ENCODE measurements at places on chromosomes 11 and 22. TPM values are rescaled to one million over a fixed set of nuclear protein-coding genes. Genes with fewer than 3 reads are reported as not detected.

Gene SLC22A9
- total RNA-seq: not detected

Gene ANKRD13D
- 78.7 TPM for total RNA-seq

Gene ZBTB16
- total RNA-seq: 10.1 TPM

DNA sequence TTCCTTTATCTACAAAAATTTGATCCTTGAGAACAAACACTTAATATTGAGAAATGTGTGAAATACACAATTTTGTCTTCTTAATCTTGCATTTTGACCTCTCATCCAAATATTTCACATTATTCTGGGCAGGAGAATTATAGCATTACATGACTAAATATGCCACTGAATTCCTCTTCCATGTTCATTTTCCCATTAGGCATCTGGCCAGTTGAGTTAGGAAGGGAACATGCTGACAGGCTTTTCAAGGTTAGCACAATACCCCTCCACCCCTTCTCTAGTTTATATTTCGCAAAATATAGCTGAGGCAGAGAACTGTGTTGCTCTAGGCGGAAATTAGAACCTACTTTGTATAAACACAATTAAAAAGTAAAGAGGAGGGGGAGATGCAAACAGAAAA is 271.7 kb upstream of the ZC3H12C start:
- no peak overlapping the region for H3K27ac ChIP-seq
- DNase-seq: no peak
- no peaks in the 10 kb centered on the region for H3K36me3 ChIP-seq
- H3K27me3 ChIP-seq: peaks cover 2% of the 10 kb centered on the region
- H3K4me3 ChIP-seq: no peak overlapping the region
- peaks cover 4% of the 10 kb centered on the region for H3K4me1 ChIP-seq

- peaks cover 11% of the 10 kb centered on the region for H3K4me1 ChIP-seq
- no peak for DNase-seq
- no peak overlapping the region for H3K27ac ChIP-seq
- H3K36me3 ChIP-seq: peaks cover 5% of the 10 kb centered on the region
- no peaks in the 10 kb centered on the region for H3K27me3 ChIP-seq
- H3K4me3 ChIP-seq: no peak overlapping the region
These were observed 7.6 kb downstream of the LRRC51 start for GRCh38 chr11:72088076-72088808.

GRCh38 chr11:1163911-1164735 is 6.4 kb downstream of the MUC5AC start:
- H3K27ac ChIP-seq: no peak overlapping the region
- H3K4me1 ChIP-seq: no peaks in the 10 kb centered on the region
- DNase-seq: no peak
- no peak overlapping the region for H3K4me3 ChIP-seq
- no peaks in the 10 kb centered on the region for H3K27me3 ChIP-seq

GRCh38 chr11:110160016-110160415 is 66.8 kb downstream of the ZC3H12C start:
- no peaks in the 10 kb centered on the region for H3K36me3 ChIP-seq
- no peak overlapping the region for H3K27ac ChIP-seq
- no peak overlapping the region for H3K4me3 ChIP-seq
- H3K27me3 ChIP-seq: no peaks in the 10 kb centered on the region
- DNase-seq: no peak
- no peaks in the 10 kb centered on the region for H3K4me1 ChIP-seq

DNA sequence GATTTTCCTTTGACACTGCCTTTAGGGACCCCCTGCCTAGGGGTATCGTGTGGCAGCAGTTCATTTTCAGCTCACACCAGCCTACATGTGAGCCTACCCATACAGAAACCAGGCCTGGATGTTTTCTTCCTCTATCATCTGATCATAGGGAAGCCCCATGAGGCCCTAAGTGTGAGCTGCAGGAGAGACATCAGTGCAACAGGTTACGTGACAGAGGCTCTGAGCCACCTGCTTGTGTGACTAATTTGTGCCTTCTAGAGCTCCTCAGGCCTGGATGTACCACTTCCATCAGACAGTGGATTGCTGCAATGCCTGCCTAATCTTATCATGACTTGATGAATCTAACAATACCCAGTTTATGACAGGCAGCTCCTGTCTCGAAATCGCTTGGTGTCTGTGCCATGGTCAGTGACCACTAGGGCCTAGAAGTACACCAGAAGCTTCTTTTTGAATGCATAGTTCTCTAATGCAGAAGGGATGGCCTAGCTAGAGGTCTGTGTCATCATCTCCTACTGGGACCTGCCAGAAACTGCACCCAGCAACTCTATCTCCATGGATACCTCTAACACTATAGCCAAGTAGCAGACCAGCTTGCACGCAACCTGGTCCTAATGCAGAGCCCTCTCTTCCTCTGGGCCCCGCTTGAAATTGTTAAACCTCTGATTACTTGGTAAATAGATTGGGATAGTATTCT is 109.7 kb upstream of the CLPB start:
- no peaks in the 10 kb centered on the region for H3K36me3 ChIP-seq
- peaks cover 5% of the 10 kb centered on the region for H3K27me3 ChIP-seq
- H3K4me1 ChIP-seq: no peaks in the 10 kb centered on the region

DNA sequence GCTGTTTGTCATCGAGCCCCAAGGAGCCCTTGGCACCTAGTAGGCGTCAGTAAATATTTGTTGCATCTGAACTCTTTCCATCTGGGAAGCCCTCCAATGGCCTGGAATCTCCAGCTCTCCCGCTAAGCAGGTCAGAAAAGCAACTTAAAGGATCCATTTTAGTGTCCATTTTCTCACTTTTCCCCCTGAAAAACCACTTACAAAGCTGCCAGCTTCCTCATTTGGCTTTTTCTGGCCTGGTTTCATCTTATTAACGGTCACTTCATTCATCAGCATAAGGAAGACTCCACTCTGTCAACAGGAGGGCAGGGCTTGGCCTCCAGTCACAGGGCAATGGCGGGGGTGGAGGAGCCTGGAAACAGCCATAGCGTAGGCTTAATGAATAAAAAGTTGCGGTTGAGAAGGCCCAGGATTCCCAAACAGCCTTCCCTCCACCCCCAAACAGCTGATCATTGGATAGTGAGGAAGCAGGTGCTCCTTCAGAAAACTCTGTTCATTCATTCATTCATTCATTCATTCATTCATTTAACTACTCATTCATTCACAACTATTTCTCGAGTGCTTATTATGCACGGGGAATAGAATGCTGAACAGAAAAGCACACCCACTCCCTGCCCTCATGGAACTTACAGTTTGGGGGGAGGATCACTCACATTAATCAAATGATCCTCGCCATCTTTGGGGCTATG is 104.5 kb upstream of the RCN1 start:
- H3K27ac ChIP-seq: no peak overlapping the region
- no peaks in the 10 kb centered on the region for H3K4me1 ChIP-seq
- DNase-seq: no peak
- no peak overlapping the region for H3K4me3 ChIP-seq
- H3K27me3 ChIP-seq: peaks cover 41% of the 10 kb centered on the region
- H3K36me3 ChIP-seq: no peaks in the 10 kb centered on the region

Data from activated CD8-positive, alpha-beta T cell treated with anti-CD3 and anti-CD28 coated beads for 36 hours (primary cell).